Cerebellar nuclear complex (tissue), 1 donor: ENCODE measurements at places on chromosomes 1 and 21.

- DNase-seq, result no peak
Measured at GRCh38 chr1:41341772-41342562, 19.3 kb upstream of the FOXO6 start.

GRCh38 chr1:92583821-92584760 lies 97.4 kb upstream of the GFI1 start:
- no peak for DNase-seq

- no peak for DNase-seq
Measured at GRCh38 chr1:222171005-222171404, 376.9 kb downstream of the HHIPL2 start.

GRCh38 chr1:7839526-7839925 lies 13.3 kb downstream of the UTS2 start:
- no peak for DNase-seq

DNA sequence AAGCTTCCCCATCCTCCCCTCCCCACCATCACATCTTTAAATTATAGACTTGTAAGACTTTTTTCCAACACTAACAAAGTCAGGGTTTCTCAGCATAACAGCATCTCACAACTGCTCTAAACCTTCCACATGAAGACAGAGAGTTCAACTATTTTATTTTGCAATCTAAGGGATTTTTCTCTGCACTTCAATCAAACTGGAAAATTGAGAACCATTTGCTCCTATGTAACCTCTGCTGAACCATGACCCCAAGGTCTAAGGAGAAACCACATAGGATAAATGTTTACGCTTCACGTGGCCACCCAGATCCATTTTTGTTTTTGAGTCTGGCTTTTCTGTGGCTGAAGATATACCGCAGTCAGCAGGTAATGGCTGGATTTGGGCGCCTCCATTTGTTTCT lies 13.2 kb downstream of the ERRFI1 start:
- DNase-seq, result no peak

- DNase-seq, result no peak
Measured at GRCh38 chr1:23050201-23050600, 30.9 kb downstream of the KDM1A start.
